ENCODE measurements at places on chromosomes 4 and X. TPM values are rescaled to one million over a fixed set of nuclear protein-coding genes. Genes with fewer than 3 reads are reported as not detected.

Gene CXCL8
- 0.41 TPM for total RNA-seq

Gene PRDM5
- total RNA-seq = 14.7 TPM

Gene ALPK1
- total RNA-seq = 4.9 TPM

Gene CACNA1F
- under 0.01 TPM for total RNA-seq

Gene H2BW2
- not detected for total RNA-seq

Gene GLA
- total RNA-seq = 15.5 TPM

Gene C4orf51
- not detected for total RNA-seq

Gene STBD1
- total RNA-seq = 0.41 TPM

Gene DGKK
- 0.41 TPM for total RNA-seq

Gene TMEM31
- not detected for total RNA-seq

Gene PPEF2
- under 0.01 TPM for total RNA-seq

Gene RBMX2
- 28.9 TPM for total RNA-seq

Gene ENPP6
- 1.6 TPM for total RNA-seq

Gene MAMLD1
- 2.4 TPM for total RNA-seq

Gene ARX
- total RNA-seq = 6.1 TPM

Gene ANK2
- 477 TPM for total RNA-seq
